B cell (primary cell): ENCODE measurements at places on chromosomes 12 and 14.

- H3K4me3 ChIP-seq, result no peak within 1 kb of the TSS
- H3K4me1 ChIP-seq, result no peaks in the 10 kb centered on the region
- H3K27ac ChIP-seq, result no peak within 1 kb of the TSS
- DNase-seq, result no peak
- no peaks in the 10 kb centered on the region for H3K36me3 ChIP-seq
Observed at GRCh38 chr12:109833307-109834189, at the start of gene TRPV4. TSS of gene TRPV4 (minus strand) at chr12:109833398. CDS start at chr12:109814796, 18,602 bp downstream.

DNA sequence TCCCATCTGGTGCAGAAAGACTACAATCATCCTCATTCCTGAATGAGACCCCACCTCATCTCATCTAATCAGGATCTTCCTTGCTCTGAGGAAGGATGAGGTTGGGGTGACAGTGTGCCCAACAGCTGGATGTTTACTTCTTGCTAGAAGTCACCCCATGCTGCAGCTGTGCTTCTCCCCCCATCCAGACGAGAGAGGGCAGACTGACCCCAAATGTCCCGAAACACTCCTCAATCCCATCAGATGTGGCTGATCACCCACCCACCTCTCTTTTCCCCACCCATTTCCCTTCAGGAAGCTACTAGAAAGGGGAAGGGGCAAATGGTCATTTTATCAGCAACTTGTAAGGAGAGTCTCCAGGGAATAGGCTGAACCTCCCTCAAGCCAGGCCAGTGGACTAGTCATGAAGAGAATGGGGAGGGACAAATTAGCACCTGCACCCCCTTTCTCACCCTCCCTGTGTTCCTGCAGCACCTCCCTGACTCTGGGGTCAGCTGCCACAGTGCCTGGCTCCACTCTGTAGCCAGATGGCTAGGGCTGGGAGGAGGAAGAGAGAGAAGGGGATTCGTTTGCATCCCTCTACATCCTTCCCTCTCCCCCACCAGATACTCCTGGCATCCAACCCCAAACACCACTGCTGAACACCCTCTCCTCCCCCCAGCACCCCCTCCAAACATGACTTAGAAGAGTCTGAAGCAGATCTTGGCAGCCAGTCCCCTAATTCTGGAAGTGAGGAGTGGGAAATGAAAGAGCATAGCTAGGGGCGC is 2.8 kb upstream of the BAZ2A start:
- peak overlapping the region; percentile 83 for H3K27ac ChIP-seq
- no peaks in the 10 kb centered on the region for H3K27me3 ChIP-seq
- H3K36me3 ChIP-seq, result no peaks in the 10 kb centered on the region
- peak overlapping the region; percentile 40 for H3K4me3 ChIP-seq
- peaks cover 67% of the 10 kb centered on the region for H3K4me1 ChIP-seq

DNA sequence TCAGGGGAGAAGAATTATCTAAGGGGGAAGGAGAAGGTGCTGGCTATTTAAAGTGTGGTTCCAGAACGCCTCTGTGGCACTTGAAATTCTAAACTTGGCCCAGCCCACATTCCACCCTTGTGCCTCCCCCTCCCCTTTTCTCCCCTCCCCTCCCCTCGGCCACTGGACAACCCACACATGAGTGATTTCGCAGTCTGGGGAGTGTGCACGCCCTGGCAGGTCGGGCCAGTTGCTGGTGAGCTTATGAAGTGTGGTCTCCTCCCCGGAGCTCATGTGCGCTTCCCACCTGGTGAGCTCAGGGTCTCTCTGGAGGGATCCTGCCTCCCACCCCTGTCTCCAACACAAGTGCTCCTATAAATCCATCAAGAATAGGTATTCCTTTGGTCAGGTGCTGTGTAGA is at the start of gene SLC6A13:
Gene SLC6A13, minus strand, starts transcription at position 20 of the 400 bp plus-strand sequence. CDS start 2,784 bp downstream, outside the sequence.
- DNase-seq, result no peak
- no peak within 1 kb of the TSS for H3K4me3 ChIP-seq
- peaks cover 5% of the 10 kb centered on the region for H3K27me3 ChIP-seq
- no peak within 1 kb of the TSS for H3K27ac ChIP-seq
- no peaks in the 10 kb centered on the region for H3K4me1 ChIP-seq
- H3K36me3 ChIP-seq, result no peaks in the 10 kb centered on the region

DNA sequence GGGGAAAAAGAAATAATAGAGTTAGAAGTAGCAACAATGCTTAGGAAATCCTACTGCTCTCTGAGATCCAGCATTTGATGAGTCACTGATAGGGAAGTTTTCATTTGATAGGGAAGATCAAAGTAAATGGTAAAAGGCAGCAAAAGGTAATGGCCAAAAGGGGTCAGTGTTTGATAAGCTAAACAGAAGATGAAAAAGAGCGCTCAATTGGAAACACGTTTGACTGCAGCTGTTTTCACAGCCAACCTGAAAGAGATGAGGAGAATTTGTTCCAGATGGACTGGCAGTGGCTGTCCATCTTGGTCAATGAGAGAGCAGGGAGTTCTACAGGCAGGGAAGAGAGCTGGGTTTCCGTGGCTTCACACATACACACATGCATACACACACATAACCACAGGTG is 264.2 kb downstream of the TMEM132C start:
- no peak overlapping the region for H3K4me3 ChIP-seq
- no peaks in the 10 kb centered on the region for H3K4me1 ChIP-seq
- no peaks in the 10 kb centered on the region for H3K36me3 ChIP-seq
- DNase-seq, result no peak

DNA sequence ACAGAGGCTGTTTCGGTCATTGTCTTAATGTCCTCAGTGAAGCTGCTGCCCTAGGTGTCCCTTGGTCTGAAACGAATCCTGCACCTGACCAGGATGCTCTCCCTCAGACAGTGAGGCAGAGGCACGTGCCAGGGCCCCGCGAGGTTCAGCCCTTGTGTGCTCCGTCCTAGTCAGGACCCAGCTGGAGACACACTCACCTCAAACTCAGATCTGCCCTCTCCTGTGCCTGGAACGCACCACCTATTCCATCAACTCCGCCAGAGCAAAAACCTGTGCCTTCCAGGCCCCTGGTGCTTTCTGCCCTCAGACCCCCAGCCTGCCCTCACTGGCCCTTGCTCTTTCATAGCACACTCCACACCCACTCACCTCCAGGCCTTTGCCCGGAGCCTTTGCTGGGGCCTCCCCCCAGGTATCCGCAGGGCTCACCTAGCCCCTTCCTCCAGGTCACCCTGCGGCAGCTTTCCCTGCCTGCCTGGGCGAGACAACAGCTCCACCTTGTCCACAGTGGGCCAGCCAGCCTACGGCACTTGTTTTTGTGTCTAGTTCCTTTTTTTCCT is 150.6 kb downstream of the BCL11B start:
- no peak for DNase-seq
- no peaks in the 10 kb centered on the region for H3K27me3 ChIP-seq
- H3K4me3 ChIP-seq, result no peak overlapping the region
- no peaks in the 10 kb centered on the region for H3K36me3 ChIP-seq
- no peak overlapping the region for H3K27ac ChIP-seq

DNA sequence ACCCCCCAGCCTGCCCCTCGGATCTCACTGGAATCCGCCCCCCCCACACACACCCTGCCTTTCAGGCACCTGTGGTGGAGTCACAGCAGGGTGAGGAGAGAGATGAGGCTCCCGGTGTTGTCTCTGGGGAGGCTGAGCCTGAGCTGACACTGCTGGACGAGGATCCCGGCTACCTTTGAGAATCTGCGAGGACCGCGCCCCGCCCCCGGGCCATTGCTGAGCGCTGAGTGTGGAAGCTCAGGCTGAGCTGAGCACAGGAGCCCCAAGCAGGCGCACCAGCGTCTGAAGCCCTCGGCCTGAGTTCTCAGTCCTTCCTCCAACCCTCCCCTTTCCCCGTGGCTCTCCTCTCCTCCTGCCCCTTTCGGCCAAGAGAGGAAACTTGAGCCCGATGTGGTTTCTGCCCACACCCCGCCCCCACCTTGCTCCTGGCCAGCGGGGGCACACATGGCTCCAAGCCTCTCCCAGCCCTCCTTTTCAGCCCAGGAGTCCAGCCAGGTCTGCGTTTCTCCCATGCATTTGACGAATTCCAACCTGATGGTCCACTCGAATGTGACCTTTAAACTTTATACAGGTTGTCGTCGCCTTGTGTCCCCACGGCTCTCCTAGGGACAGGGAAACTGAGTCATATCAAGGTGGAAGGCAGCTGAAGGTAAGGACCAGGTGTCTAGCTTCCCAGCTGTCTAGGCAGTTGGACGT is at the start of gene NFE2:
Gene NFE2, minus strand, starts transcription at position 284 of the 696 bp plus-strand sequence. CDS start 5,767 bp downstream, outside the sequence.
- H3K4me3 ChIP-seq, result peak within 1 kb of the TSS; percentile 58
- H3K27ac ChIP-seq, result no peak within 1 kb of the TSS
- no peaks in the 10 kb centered on the region for H3K36me3 ChIP-seq

GRCh38 chr12:91264178-91264577 is 81.6 kb upstream of the DCN start:
- no peaks in the 10 kb centered on the region for H3K4me1 ChIP-seq
- H3K4me3 ChIP-seq, result no peak overlapping the region
- H3K27ac ChIP-seq, result no peak overlapping the region
- H3K27me3 ChIP-seq, result no peaks in the 10 kb centered on the region

DNA sequence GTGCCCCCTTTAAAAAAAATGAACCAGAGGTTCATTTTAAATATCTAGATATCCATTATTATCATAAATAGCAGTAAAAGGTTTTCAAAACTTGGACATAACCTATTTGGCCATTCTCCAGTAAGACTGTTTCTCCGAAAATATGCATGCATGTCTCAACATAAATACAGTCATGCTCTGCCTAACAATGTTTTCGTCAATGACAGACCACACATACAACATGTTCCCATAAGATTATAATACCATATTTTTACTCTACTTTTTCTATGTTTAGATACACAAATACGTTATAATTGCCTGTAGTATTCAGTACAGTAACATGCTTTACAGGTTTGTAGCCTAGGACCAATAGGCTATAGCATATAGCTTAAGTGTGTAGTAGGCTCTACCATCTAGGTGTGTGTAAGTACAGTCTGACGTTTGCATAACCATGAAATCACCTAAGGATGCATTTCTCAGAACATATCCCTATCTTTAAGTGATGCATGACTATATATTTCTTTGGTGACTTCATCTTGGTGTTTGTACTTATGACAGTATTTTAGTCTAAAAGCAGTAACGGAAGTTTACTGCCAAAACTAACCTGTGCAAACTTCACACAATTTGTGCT is 3.2 kb downstream of the TMEM19 start:
- H3K27ac ChIP-seq, result peak overlapping the region; percentile 83
- peaks cover 76% of the 10 kb centered on the region for H3K4me1 ChIP-seq
- no peak for DNase-seq

GRCh38 chr12:79560225-79560889 is 130.4 kb downstream of the PAWR start:
- H3K27ac ChIP-seq, result no peak overlapping the region
- DNase-seq, result no peak
- H3K36me3 ChIP-seq, result no peaks in the 10 kb centered on the region
- no peaks in the 10 kb centered on the region for H3K27me3 ChIP-seq
- no peak overlapping the region for H3K4me3 ChIP-seq
- peaks cover 3% of the 10 kb centered on the region for H3K4me1 ChIP-seq
